NCI-H2081 (cell line): ENCODE measurements at places on chromosomes 12 and 14.

DNA sequence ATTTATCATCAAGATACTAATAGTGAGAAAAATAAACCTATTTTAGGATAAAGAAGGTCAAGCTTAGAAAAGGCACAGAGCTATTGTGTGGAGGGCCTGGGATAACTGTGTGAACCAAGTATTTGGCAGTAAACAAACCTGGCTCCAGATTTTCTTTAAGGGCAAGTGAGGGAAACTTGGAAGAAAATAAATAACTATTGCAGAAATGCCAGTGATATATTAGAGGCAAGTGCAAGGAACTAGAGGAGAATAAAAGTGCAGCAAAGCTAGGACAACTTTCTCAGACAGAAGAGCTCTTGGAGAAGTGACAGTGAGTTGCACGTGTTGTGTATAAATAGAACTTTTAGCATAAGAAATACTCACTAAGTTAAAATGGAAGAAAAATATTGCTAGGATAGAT, 83.7 kb downstream of the PRKD1 start:
- no peak for DNase-seq

GRCh38 chr12:678747-679712, 15.8 kb upstream of the NINJ2 start:
- no peak for DNase-seq

- DNase-seq, result peak; percentile 43
Observed at GRCh38 chr14:100828031-100828769, 2.3 kb downstream of the MEG3 start.

- DNase-seq, result no peak
Observed at GRCh38 chr12:65156366-65156841, 13.0 kb upstream of the LEMD3 start.

DNA sequence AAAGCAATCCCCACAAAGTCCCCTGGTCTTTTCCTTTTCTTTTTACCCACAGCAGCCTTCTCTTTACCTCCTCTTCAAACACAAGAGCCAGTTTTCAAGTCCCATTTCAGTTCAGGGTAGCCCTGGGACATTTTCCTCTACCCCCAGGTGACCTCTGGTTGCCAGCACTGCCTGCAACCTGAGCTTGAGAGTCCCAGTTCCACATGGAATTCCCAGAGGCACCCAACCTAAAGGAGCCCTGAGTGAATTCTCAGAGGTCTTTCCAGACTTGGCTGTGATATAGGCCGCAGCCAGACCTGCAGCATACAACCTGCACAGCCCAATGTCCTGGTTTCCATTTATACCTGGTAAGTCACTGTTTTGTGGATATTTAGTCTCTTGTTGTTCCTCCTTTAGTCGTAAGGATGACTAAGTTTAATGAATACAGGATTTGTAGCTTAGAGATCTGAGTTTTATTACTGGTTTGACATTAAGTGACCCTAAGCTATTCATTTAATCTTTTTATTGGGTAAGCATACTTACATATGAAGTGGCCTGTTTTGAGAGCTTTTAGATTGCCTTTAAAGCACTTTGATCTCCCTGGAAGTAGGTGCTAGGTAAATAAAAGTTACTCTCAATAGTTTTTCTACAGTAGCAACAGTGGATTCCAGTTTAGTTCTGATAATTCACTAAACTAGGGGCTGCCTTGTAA, 159.8 kb downstream of the TGFB3 start:
- no peak for DNase-seq

DNA sequence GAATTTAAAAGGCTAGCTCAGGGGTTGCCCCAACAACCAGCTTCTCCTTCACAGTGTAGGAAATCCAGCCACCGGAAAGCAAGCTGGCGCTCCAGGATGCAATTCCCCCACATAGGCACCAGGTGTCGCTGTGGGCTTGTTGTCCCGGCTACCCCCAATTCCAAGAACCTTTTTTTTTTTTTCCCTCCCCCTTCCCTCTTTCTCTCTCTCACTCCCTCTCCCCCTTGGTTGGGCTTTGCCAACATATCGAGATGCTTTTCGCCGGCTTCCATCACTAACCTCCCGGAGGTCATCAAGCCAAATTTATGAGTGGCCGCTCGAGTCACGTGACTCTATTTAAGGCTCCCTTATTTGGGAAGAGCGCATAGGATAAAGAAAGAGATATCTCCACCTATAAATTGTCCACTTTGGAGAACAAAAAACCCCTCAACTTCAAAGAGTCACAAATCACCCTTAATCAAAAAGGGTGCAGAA, at the start of gene HOXC5:
TSS of gene HOXC5 (plus strand) at position 424 of the 474 bp plus-strand sequence. CDS start 73 bp downstream, outside the sequence.
- DNase-seq, result peak; percentile 70

DNA sequence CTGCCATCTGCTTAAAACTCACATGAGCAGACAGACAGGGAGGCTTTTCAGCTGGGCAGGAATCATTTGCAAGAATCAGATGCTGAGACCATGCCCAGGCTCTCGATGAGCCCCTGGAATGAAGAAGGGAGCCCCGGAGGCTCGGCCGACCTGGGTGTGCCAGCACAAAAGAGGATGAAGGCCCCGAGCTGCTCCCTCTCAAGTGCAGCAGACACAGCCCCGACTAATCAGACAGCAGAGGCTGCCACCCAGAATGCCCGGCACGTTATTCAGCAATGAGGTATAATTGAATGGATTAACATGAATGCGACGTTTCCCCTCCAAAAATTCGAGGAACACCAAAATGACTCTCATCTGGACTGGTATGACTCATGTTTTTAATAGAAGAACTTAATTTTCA, 58.9 kb downstream of the BCL11B start:
- no peak for DNase-seq

DNA sequence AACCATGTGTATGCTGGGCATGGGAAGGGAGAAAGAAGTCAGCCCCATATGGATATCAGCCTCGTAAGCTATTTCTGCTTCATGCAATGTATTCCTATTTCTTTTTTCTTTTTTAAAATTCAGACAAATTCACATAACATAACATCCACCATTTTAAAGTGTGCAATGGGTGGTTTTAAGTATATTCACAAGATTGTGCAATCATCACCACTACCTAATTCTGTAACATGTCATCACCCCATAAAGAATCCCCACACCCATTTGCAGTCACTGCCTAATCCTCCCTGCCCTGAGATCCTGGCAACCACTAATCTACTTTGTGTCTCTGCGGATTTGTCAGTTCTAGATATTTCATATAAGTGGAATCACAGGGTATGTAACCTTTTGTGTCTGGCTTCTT, 9.5 kb downstream of the POMT2 start:
- no peak for DNase-seq

- peak; percentile 21 for DNase-seq
Observed at GRCh38 chr12:130838284-130838950, 633 bp downstream of the STX2 start.

- DNase-seq, result no peak
Observed at GRCh38 chr12:2397356-2398045, 344.7 kb downstream of the CACNA1C start.

DNA sequence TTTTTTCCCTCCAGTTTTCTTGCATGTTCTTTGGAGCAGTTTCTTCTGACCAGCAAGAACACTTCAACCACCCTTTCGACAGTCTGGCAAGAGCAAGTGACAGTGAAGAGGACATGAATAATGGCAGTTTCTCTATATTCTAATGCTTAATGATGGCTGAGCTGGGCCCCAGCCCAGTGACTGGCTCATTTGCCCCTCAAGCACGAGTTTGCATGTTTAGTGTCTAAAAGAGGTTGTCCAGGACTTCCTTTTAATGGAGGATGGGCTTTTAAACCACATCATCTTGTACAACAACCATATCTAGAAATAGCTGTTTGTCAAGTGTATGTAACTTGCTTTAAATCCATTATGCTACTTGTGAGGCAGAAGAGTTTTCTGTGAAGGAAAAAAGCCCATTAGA, 28.4 kb downstream of the RAD9B start:
- DNase-seq, result no peak

DNA sequence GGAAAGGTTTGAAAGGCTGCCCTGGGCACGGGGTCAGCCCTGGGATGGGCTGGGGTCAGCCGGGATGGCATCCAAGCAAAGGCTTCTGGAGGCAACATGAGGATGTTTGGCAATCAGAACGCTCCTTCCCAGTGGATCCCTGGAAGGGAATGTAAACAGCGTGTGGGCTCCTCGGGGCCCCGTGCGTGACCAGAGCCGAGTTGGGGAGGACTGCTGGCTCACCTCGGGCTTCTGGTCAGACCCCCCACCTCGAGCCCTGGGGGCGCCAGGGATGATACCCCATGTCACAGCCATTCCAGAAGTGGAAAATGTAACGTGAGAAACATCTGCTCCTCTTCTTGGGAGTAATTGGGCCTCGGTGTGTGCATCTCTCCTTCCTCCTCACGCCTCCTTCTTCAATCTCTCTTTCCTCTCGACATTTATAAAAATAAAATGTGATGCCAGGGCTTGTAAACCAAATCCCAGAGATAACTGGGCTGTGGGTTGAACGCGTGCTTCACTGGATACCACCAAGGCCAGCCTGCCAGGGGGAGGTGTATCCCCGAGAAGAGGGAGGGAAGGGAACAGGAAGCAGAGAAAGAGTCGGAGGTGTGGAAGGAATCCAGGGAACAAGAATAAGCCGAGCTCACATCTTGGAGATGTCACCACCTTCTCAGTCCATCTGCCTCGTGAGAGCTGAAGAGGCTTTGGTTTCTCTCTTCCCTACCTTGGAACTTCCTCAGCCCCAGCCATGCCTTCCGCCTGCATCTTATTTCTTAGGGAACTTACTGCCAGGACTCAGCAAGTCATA, 144.8 kb downstream of the NUAK1 start:
- DNase-seq, result no peak

GRCh38 chr14:99327458-99328250, 55.7 kb upstream of the BCL11B start:
- no peak for DNase-seq

GRCh38 chr14:20970647-20970982, 15.3 kb downstream of the RNASE2 start:
- DNase-seq, result no peak

DNA sequence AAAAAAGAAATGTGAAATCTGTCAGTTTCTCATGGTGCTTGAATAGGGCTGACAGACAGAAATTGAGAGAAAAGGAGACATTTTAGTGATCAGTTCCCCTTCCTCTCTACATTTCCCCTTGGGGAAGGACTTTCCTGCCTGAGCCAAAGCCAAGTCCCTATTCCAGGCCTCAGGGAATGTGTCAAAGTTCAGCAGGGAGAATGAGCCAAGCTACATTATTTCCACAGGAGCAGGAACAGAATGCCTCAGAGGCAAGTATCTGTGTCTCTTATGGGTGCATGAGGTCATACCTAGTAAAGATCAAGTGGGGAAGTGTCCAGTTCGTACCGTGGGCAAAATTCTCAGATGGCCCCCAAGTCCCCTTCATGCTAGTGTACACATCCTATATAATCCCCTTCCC, 68.6 kb downstream of the IQSEC3 start:
- no peak for DNase-seq

- no peak for DNase-seq
Observed at GRCh38 chr12:9642606-9643265, 26.8 kb upstream of the CLEC2D start.

DNA sequence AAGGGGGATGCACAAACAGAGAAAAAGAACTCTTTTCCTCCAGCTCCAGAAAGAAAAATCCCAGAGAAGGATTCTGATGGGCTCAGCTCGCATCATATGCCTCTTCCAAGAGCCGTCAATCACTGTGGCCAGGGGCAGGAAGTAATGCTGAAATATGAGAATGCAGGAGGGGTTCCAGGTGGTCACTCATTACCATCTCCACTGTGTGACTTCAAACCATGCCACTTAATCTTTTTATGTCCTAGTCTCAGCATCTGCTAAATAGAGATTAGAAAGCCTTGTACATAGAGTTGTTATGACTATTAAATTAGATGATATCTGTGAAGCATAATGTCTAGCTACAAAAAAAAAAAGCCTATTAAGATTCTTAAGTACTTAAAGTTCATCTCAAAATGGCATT, 65.6 kb upstream of the FICD start:
- DNase-seq, result no peak

- no peak for DNase-seq
Observed at GRCh38 chr12:29769162-29769858, 14.4 kb downstream of the TMTC1 start.

- no peak for DNase-seq
Observed at GRCh38 chr12:110930348-110931314, 10.3 kb upstream of the MYL2 start.

DNA sequence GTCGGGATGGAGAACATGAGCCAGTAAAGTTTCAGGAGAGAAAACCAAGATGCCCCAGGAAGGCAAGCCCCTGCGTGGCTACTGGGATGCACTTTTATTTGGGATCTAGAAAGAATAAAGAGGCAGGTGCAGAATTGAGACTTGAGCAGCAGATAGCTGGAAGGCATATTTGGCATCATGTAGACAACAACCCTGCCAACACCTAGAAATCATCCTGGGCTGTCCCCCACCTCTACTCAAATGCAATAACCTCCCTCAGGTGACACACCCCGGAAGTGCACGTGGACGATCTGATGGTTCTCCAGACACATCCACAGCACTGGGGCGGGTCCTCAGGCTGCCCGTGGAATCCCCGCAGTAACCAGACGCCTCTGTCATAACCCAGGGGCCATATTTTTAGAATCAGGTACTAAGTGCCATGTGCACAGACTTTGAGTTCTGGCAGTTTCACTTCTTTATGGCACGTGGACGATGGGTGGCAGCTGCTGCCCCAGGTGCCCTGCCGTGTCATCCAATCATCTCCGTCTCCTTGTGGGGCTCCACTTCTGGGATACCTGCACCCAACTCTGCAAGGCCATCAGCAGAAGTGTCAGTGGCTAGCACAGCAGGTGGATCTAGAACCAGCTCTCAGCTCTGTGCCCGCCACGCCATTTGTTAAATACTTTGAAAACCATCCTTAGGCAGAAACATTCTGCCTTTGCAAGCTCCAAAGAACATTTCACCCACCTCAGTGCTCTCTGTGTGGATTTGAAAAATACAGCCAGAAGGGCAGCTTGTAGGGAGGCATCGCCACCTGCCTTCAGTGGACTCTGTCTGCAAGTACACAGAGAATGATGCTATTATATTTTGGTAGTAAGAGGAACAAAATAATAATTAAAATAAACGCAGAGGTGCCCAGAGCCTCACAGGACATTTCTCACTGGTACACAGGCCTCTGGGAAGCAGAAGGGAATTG, 771.7 kb upstream of the TMEM132C start:
- no peak for DNase-seq

DNA sequence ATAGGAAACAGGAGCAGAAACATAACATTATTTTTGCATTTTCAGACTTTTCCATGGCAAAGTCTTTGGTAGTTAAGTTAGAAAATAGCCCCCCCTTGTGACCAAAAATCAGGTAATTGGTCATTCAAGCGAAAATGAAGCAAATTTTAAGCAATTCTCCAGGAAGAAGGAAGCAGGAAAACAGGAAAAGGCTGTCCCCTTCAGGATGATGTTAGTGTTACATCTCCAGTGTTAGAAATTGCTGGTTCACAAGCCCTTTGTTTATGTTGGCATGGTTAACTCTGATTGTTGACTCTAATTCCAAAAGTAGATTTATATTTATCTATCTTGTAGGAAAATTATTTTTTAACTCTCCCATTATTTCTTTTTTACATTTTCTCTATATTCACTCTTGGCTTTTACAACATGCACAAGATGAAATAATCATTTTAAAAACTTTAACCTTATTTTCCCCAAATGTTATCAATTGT, 18.8 kb upstream of the GAS2L3 start:
- DNase-seq, result peak; percentile 84
